Suppressor macrophage treated with lipopolysaccharide for 1 hour (primary cell): ENCODE measurements at places on chromosomes 16 and 17.

GRCh38 chr17:6239241-6239798 lies 169.1 kb downstream of the WSCD1 start:
- no peak for DNase-seq

- no peak for DNase-seq
These were observed 71.1 kb upstream of the TMEM97 start for GRCh38 chr17:28247671-28248555.

GRCh38 chr17:784143-784542 lies 2.0 kb downstream of the MRM3 start:
- DNase-seq, result no peak

DNA sequence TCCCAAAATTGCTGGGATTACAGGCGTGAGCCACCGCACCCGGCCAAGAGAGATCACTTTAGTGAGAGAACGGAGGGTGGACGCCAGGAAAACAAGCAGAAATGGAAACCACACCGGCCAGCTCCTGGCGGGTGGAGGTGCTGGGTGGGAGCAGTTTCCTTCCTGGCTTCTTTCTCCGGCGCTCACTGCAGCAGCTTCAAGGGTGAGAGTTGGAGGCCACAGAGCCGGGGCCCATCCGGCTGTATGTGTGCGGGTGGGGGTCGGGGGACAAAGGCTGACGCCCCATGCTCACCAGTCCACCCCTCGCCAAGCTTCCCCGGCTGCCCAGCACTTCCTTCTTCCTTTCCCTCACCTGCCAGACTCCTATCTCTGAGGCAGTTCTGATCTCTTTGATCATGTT lies 13.5 kb upstream of the BHLHA9 start:
- DNase-seq, result no peak

GRCh38 chr16:85429776-85430522 lies 183.2 kb upstream of the GSE1 start:
- no peak for DNase-seq

- DNase-seq, result no peak
These were observed 17.6 kb upstream of the SP2 start for GRCh38 chr17:47878203-47879027.

- peak; percentile 60 for DNase-seq
These were observed 80.4 kb downstream of the EFCAB5 start for GRCh38 chr17:30021708-30022317.

GRCh38 chr16:12091569-12092543 lies 115.3 kb downstream of the SNX29 start:
- no peak for DNase-seq

GRCh38 chr17:4506892-4507291 lies 8.2 kb downstream of the SPNS2 start:
- no peak for DNase-seq

DNA sequence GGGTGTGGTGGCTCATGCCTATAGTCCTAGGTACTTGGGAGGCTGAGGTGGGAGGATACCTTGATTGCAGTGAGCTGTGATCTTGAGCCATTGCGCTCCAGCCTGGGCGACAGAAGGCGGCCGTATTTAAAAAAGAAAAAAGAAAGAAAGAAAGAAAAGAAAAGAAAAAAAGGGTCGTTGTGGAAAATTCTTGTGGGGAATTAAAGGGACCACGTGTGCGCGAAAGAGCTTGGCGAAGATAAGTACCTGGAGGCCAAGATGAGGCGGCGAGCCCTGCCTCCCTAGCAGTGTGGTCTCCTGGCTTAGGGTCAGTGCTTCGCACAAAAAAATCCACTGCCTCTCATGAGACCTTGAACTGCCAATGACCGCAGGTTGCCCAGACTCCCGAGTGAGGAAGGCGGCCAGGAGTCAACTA lies 728 bp upstream of the NMT1 start:
- DNase-seq, result no peak

DNA sequence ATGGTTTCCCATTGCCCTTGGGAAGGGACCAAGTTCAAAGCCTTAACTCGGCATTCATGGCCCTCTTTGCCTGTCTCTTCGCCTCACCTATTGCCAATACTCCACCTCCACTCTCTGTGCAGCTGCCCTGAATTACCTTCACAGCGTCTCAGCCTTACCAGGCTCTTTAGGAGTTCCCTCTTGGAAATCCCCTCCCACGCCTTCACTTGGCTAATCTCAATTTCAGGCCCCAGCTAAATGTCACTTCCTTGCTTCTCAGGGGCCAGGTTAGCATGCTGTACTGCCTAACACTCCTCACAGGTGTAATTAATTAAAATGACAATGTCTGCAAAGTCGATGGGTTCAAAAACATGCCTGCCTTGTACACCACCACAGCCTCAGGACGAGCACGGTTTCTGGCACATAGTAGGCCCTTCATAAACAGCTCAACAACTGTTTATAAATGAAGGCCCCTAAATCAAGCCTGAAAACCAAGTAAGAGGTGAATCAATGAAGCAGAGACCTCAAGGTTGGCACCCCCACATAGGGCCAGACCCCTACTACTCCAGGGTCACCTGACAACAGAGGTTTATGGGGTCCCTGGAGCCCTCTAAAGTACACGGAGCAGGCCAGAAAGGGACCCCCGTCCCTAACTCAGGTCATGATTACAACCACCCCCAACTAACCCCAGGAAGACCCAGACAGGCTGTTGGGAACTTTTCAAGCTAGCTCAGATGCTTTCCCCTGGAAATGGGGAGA lies 11.2 kb upstream of the EEF2K start:
- DNase-seq, result peak; percentile 78

DNA sequence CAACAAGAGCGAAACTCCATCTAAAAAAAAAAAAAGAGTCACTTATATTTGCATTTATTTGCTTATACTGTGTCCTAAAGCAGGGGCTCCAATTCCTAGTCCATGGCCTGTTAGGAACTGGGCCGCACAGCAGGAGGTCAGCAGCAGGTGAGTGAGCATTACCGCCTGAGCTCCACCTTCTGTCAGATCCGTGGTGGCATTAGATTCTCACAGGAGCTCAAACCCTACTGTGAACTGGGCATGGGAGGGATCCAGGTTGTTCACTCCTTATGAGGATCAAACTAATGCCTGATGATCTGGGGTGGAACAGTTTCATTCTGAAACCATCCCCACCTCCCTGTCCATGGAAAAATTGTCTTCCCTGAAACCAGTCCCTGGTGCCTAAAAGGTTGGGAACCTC lies 24.9 kb downstream of the ITGB3 start:
- no peak for DNase-seq

- no peak for DNase-seq
These were observed 30.1 kb downstream of the GNPTG start for GRCh38 chr16:1381612-1382406.

- DNase-seq, result no peak
These were observed 4.3 kb downstream of the ADCY7 start for GRCh38 chr16:50270510-50271147.

DNA sequence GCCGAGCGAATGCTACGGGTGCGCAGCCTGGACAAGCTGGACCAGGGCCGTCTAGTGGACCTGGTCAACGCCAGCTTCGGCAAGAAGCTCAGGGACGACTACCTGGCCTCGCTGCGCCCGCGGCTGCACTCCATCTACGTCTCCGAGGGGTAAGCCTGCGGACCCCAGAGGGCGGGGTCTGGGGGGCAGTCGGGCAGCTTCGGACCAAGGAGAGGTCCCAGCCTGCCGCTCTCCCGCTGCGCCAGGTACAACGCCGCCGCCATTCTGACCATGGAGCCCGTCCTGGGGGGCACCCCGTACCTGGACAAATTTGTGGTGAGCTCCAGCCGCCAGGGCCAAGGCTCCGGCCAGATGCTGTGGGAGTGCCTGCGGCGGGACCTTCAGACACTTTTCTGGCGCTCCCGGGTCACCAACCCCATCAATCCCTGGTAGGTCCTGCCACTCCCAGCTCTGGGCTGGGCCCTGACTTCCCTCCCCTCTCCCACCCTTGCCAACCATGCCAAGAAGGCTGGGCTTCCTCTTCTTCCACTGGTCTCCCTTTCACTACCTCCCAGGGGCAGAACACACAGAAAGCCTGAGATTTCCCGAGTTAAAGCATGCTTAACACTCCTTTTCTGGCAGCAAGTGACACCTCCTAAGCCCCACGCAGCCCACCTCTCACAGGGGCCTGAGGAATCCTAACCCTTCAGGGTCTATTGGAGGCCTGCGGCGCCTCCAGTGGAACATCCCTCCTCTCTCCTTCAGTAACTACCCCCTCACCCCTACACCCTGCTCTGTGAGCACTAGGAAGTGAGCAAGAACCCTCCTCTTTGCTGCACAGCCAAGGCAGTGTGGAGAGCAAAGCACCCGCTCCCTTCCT lies 3.2 kb downstream of the NAGS start:
- DNase-seq, result peak; percentile 56

GRCh38 chr17:18002171-18002570 lies 29.5 kb downstream of the DRC3 start:
- DNase-seq, result no peak

- DNase-seq, result no peak
These were observed 5.0 kb downstream of the RCVRN start for GRCh38 chr17:9900044-9900594.

GRCh38 chr16:83533193-83533592 lies 274.6 kb upstream of the HSBP1 start:
- no peak for DNase-seq
